Fibroblast of the conjunctiva (primary cell): ENCODE measurements at places on chromosomes 6 and 20.
A peak's percentile ranks its signal among the peaks of the same experiment; 100 is the strongest.

DNA sequence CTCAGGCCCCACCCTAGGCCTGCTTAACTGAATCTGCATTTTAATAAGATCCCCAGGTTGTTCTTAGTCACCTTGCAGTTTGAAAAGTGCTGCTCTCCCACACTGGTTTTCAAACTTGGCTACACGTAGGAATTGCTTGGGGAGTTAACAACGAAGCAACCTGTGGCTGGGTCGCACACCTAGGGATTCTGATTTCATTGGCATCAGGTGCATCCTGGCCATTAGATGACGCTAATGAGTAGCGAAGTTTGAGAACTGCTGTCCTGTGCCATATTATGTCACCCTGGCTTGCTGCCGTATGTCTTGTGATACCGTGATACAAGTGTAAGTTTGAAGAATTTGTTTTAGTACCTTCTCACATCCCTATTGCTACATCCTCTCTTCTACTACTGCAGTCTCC is 28.2 kb upstream of the FUCA2 start:
- no peak for DNase-seq

GRCh38 chr20:32906200-32906599 is 47.5 kb downstream of the EFCAB8 start:
- no peak for DNase-seq

- no peak for DNase-seq
These were observed 3.9 kb upstream of the LRP11 start for GRCh38 chr6:149867876-149868640.

DNA sequence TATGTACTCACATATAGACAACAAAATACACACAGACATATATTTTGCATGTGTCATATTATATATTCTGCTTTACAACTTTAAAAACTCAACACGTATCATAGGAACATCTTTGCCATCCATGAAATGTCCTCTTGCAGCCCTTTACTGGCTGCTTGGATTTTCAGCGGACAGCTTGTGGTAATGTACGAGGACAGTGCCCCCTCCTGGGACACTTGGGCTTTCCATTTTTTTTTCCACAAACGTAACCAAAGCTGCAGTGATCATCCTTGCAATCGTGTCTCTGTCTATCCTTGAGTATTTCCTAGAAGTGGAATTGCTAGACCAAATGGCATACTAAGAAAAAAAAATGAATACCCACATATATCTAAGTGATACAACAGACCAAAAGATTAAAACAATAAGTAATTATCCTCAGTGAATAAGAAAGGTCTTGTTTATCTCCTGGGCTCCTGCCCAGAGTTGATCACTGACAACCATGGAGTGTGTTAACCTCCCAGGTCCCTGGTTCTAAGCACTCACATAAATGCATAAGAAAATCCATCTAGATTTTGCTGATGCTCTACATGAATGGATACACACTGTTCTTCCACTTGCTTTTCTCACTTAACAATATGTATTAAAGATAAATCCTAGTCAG is 18.1 kb downstream of the BPI start:
- peak; percentile 57 for DNase-seq

DNA sequence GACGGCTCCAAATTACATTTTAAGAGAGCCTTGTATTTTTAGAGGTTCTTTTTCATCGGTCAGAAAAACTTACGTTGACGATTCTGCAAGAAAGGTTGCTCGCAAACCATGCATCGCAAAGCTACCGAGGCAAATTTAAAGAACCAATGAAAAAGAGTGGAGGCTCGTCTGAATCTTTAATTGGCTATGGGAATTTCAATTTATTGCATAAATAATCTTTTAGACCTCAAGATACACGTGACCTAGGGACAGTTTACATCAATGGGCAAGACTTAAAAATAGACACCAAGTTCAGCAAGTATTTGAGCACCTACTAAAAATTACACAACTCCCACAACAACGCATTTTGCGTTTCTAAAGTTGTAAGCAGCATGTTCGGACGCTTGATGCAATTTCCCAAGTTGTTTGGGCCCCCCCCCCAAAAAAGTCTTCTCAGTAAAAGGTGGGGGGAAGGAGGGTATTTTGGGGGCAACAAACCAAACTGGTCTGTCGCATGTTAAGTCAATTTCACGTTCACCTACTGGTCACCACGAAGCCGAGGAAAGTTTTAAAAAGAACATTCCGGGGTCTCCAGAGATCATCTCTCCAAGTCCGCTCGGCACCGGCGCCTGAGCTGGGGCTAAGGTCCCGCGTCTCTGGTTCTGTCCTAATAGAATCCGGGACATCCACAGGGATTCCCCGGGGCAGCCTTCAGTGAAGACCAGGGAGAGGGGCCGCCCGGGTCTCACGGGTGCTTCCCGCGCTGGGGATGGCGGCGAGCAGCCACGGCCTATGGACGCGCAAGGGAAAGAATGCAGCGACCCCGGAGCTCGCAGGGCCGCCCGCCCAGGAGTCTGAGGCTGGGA is 851 bp downstream of the SNX5 start:
- DNase-seq = no peak

DNA sequence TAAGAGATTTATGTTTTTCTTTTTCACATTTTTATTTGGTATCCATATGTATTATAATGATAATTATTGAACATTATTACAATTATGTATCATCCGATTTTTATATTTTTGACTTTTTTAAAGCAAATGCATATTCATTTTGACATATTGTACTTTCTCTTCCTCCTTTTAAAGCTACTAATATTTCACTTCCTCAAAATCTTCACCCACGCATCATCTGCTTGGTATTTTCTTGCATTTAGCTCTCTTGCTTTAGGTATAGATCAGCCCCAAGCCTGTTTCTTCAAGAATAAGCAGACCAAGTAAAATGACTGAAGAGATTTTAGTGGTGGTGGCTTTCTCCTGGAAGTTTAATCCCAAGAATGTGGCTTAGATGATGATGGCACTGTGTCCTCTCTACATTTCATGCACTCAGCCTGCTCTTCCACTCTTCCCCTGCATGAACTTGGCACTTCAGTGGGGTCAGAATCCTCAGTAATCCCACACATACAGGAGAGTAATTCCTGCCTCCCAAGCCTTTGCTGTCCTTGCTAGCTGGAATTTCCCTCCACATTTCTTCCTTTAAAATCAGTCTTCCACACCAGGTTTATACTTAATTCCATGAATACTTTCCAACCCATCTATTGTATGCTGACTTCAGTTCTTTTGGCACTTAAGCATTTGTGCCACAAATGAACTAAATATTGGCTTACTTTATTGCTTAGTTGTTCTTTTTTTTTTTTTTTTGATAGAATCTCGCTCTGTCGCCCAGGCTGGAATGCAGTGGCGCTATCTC is 8.2 kb downstream of the NCOA7 start:
- no peak for DNase-seq

GRCh38 chr20:24877652-24878051 is 71.4 kb upstream of the CST7 start:
- no peak for DNase-seq

DNA sequence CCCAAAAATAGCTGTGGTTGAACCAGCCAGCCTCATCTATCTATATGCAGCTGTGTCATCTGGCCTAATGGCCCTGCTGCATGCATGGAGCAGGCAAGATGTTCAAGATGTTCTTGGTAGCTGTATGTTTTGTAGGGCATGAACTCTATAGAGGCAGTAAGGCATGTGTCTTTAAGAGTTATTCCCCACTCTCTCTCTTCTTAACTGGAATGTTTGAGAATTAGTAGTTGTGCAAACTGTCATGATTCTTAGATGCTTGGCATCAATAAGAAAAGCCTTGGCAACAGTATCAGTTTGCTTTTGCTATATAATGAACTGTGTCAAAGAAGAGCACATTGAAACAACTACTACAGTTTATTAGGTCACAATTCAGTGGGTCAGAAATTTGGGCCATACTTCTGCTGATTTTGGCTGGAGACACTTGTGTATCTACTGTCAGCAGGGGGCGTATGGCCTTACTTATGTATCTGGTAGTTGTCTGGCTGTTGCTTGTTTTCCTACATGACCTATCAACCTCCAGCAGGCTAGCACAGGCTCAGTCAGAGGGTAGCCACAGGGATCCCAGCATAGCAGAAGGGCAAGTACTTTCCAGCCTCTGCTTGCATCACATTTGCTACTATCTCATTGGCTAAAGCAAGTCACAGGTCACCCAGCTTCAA is 56.1 kb upstream of the LAMP5 start:
- peak; percentile 10 for DNase-seq

GRCh38 chr20:23602241-23602640 is 3.5 kb downstream of the CST9 start:
- no peak for DNase-seq

DNA sequence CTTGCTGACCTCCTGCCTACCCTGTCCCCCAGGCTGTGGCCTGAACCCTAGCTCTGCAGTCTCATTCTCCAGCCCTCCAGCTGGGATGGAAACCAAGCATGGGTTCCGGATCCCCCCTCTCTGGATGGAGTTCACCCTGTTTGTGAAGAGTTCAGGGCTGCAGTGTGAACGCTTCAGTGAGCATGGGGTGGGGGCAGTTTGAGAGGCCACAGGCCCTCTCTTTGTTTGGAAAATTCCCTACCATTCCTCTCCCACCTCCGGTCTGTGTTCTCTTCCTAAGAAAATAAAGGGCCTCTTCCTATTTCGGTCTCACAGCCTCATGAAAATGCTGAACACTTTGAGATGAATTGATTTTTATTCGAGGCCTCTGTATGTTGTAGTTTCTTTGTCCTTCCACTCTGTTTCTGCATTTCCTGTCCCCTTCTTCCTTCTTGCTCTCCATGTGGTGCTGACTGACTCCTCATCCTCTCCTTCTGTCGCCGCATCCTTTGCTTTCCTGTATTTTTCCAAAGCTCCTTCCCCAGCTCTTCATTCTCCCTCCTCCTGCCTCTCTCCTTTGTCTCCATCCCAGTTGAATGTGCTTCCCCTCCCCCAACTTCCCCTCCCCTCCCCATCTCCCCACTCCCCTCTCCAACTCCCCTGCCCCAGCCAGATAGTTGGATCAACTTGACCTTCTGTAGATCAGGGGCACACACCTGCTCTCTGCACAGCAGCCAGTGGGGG is 2.4 kb upstream of the KCNK5 start:
- no peak for DNase-seq

- DNase-seq = no peak
These were observed 502 bp downstream of the DXO start for GRCh38 chr6:31971279-31971992.

DNA sequence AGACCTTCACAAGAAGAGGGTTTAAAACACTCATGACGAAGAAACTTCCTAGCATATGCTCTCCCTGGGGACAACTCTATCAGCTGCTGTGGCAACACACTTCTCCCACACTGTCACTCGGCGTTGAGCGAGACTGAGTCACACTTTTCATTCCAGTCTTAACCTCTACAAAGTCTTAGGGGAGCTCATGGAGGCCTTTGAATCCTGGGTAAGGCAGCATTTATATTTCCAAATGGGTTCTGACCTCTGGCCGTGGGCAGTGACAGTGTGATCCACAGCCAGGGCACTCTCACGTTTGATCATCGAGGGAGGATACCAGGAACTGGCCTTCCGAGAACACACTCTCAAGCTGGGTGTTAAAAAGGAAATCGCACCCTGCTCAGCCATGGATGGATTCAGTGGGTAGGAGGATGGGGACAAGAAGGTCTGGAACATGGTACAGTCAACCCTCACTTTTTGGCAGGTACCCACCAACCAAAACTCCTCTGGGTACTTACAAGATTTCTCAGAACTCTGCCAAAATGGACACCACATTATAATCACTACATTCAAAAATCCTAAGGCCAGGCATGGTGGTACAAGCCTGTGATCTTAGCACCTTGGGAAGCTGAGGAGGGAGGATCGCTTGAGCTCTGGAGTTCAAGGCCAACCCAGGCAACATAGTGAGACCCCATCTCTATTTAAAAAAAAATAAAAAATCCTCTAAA is 19.6 kb downstream of the RRBP1 start:
- peak; percentile 47 for DNase-seq

DNA sequence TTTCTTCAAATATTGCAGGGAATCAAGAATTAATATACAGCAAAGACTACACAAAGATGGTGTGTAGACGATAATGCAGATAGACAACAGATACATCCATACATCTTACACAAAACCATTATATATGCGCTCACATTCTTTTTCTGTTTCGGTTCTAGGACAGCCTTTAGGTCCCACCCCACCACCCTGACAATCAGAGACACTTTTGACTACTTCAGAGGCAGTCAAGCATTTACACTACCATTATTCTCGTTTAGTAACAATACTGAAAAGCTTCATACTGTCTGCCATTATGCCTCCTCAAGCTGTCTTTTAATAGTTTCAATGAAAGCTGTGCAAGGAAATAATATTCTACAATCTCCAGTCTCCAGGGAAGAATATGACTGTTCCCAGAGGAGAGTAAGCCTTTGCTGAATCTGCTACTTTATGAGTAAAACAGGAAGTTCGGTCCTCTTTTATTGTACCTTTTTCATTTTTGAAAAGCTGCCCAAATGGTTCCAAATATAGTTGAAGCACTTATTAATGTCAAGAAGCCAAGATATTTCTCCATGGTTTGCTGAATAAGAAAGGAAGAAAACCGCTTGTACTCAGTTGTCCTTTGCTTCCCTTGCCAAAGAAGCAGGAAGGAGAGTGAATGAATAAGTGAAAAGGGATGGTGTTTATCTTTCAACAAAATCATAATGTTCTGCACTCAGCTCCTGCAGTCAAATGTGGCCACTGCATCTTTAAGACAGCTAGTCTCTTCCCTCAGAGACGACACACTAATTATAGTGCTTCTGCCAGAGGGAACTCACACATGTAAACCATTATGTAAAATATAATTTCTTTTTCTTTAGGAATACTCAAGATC is 468.3 kb downstream of the CDC5L start:
- DNase-seq = peak; percentile 30

DNA sequence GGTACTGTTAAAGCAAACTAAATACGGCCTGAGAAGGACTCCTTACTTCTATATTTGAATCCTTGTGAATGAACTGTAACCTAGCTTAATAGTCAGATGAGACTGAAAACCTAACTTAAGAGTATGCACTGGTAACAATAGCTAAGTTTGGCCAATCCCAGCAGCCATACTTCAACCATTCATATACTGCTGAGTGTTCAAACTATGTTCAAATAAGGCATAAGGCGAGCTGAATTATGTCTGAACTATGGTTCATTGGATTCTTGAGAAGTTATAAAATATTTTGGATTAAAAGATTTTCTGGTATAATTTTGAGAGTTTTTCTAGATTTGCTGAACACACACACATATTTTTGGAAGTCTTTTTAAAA is 2.2 kb downstream of the SMPDL3A start:
- DNase-seq = no peak

- DNase-seq = no peak
These were observed 12.5 kb downstream of the TNXB start for GRCh38 chr6:32096394-32097258.
